Foreskin keratinocyte (primary cell): ENCODE measurements at places on chromosomes 16 and 17. TPM values are rescaled to one million over a fixed set of nuclear protein-coding genes. Genes with fewer than 3 reads are reported as not detected.

NPIPB2 gene
- total RNA-seq, result 1.8 and 2.0 TPM in 2 replicates

TRPV2 gene
- 0.24 and 0.25 TPM in 2 replicates for total RNA-seq

CD300LB gene
- total RNA-seq, result not detected in 2 replicates

SYT17 gene
- total RNA-seq, result 0.14 and 0.20 TPM in 2 replicates

SCARF1 gene
- total RNA-seq, result 0.10 TPM in 1 of 2 replicates, not detected in the other

GNG13 gene
- not detected in 2 replicates for total RNA-seq

TMEM235 gene
- total RNA-seq, result not detected in 2 replicates

MAPT gene
- 0.04 and 0.17 TPM in 2 replicates for total RNA-seq

PRR15L gene
- total RNA-seq, result not detected in 2 replicates

ZNF287 gene
- total RNA-seq, result 6.1 and 7.0 TPM in 2 replicates

FBXL16 gene
- 0.28 and 2.4 TPM in 2 replicates for total RNA-seq

EXOC3L1 gene
- total RNA-seq, result not detected in 2 replicates

TLCD1 gene
- 11.2 and 17.1 TPM in 2 replicates for total RNA-seq

CLEC10A gene
- not detected in 2 replicates for total RNA-seq

DPEP2NB gene
- not detected in 2 replicates for total RNA-seq

RECQL5 gene
- total RNA-seq, result 26.3 and 27.4 TPM in 2 replicates

ITGAL gene
- total RNA-seq, result 0.07 TPM in 1 of 2 replicates, not detected in the other

GAS7 gene
- total RNA-seq, result 0.04 and 0.10 TPM in 2 replicates

HIGD1B gene
- total RNA-seq, result not detected in 2 replicates

HS3ST2 gene
- total RNA-seq, result 31.1 and 32.4 TPM in 2 replicates

KRTAP4-9 gene
- total RNA-seq, result not detected in 2 replicates

CD79B gene
- not detected in 2 replicates for total RNA-seq

ERN2 gene
- not detected in 2 replicates for total RNA-seq

AGRP gene
- total RNA-seq, result not detected in 2 replicates

SPATA32 gene
- not detected in 2 replicates for total RNA-seq

KRT20 gene
- not detected in 2 replicates for total RNA-seq

SEZ6 gene
- not detected in 2 replicates for total RNA-seq

SDR42E1 gene
- total RNA-seq, result 13.2 and 16.0 TPM in 2 replicates
